ENCODE measurements at places on chromosomes 12 and 14.

- no peak for DNase-seq
Observed at GRCh38 chr14:92103363-92103989, 2.9 kb downstream of the ATXN3 start.

- DNase-seq: no peak
Observed at GRCh38 chr14:82725213-82725612, 1191.6 kb upstream of the SEL1L start.

DNA sequence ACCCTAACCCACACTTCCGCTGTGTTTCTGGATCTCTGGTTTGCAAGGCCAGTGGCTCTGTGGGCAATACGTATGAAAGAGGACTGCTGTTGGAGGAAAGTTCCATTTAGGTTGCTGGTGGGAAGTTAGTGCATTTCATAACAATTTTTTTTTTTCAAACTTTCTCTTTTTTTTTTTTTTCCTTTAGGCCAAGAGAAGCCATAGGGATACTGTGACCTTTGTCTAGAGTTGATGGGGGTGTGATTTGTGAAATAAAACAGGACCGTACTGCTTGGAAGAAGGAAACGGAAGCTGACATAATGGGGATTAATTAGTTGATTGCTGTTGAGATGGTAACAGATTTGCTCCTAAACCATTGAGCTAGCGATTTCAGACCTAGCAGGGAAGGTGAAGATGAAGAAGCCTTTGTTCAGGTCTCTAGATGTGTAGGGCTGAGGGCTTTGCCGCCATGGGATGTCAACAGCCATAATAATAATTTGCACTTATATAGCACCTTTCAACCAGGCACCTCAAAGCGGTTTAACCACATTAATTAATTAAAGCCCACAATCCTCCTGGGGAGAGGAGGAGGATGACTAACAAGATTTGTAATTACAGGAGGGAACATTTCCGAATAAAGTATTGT is 315.3 kb downstream of the ZFP36L1 start:
- no peak for DNase-seq

DNA sequence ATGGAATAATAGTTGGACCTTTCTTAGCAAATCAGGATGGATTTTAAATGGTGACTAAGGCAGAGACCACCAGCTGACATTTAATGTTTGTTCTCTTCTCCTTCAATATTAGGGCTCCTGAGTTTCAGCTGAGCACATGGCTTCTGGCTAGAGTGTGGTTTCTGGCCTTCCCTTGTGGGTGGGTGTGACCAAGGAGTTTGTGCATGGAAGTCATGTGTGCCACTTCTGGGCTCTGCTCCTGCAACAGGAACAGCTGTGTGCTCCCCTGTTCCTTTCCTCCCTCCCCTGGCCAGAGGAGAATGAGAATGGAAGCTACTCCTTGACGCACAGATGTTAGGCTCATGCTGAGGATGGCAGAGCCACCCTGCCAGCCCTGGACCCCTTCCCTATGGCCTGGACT is 44.2 kb downstream of the CCDC175 start:
- DNase-seq: no peak

DNA sequence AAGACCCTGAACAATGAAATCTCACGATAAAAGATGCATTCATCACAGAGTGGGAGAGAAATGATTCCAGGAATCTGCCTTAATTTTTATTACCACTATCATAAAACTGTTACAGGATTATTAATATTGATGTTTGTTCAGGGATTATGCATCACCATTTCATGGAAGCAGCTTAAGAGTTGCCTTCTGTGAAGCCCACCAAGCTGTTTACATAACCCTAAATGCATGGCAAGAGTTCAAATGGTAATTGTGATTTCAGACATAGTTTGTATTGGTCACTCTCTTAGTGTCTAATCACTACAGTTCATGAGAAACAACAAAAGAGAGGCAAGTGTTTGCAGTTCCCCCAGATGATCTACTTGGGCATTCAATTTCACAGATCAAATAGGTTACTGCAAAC is 527.7 kb downstream of the RPS29 start:
- DNase-seq: no peak

DNA sequence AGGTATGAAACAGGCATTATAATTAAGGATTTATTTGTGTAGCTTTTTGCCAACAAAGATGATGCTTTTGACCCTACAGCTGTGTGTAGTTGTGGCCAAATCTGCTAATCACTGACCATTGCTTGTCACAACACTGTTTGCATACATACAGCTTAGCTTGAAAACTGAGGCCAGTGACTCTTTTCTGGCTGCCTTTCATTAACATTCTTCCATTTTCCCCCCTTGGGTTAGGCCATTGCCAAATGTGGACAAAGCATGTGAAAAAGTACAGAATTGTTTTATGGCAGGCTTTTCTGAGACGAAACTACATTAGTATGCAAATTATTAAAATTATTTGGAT is 263.3 kb downstream of the SLC16A7 start:
- no peak for DNase-seq

DNA sequence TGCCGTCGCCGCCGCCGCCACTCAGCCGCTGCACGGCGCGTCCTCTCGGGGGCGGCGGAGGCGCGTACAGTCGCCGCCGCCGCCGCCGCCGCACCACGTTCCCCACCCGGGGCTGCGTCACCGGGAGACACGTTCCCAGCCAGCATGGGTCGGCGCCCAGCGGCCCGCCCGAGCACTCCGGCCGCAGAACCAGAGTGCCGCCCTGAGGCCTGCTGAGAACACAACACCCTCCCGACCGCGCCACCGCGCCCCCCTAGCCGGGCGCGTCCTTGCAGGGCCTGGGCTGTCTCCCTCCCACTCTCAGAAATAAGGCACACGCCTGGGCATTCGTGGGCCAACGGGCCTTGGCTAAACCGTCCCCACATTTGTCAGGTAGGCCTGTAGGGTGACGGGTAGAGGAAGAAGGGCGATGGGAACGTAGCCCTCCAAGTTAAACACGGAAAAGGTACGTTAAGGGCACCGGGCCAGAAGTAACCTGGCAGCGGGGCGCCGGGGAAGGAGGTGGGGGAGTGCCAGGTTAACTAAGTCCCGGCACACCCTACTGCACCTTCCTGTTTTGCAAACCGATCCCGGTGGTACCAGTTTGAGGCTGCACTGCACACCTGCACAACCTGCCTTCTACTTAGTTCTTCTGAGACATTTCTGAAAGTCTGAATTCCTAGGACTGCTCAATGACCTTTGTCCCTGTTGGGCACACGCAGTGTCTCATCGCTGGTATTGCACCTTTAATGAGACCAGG is at the start of gene MAP4K5:
Gene MAP4K5 (minus strand): TSS at position 68 of the 739 bp plus-strand sequence. CDS start 520 bp downstream, outside the sequence.
- peak; percentile 91 for DNase-seq

DNA sequence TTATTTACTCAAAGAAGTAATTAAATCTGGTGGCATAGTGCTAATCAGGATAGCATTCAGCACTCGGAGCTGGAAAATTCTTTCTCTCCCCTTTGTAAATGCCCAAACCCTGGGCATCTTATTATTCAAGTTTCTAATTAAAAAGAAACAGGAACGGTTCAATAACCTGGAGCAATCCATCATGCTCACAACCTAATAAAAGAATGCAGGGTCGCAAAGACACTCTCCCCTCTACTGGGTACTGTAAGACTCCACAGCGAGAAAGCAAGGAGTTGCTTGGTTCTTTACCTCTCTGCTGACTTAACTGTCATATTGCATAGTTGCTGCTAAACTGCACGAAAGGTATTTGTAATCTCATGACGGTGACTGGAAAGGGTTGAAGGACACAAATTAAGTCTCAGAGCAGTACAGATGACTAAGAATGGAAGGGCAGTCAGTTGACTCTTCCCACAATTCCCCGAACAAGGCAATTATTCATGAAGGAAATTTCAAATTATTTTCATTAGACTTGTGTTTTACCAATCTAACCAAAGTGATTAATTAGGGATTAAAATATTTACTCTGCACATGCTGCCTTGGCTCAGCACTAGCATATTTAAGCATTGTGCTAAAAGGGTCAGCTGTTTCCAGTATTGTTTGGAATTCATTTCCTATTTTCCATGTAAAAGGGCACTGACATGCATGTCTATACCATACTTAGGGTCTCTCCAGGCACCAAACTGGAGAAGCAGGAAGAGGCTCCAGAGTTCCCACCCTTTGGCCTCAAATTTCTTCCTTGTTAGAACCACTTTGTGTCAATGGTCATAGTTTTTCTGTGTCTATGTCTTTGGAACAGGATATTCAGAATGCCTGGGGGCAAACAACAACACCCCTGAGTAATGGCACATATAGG is 182.2 kb downstream of the EXOC5 start:
- DNase-seq: no peak

GRCh38 chr14:103897075-103897947 is 30.9 kb upstream of the TDRD9 start:
- no peak for DNase-seq

DNA sequence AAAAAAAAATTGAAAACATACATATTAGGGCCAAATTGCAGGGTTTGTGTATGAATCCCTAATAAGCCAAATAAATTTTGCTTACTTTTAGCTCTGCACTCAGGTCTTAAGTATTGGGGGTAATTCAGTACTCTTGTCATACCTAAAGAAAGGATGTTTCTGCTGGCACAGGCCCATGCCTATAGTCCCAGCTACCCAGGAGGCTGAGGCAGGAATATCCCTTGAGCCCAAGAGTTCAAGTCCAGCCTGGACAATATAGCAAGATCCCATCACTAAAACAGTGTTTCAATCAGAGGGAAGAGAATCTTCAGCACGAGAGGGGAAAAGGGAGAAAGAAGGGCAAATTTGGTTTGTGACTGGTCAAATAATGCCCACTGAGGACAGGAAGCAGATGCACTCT is 3.4 kb upstream of the GPR19 start:
- DNase-seq: no peak

- no peak for DNase-seq
Observed at GRCh38 chr12:52434081-52434733, at the start of gene KRT75. KRT75 (minus strand) TSS chr12:52434371; CDS start chr12:52434304, 67 bp downstream.

DNA sequence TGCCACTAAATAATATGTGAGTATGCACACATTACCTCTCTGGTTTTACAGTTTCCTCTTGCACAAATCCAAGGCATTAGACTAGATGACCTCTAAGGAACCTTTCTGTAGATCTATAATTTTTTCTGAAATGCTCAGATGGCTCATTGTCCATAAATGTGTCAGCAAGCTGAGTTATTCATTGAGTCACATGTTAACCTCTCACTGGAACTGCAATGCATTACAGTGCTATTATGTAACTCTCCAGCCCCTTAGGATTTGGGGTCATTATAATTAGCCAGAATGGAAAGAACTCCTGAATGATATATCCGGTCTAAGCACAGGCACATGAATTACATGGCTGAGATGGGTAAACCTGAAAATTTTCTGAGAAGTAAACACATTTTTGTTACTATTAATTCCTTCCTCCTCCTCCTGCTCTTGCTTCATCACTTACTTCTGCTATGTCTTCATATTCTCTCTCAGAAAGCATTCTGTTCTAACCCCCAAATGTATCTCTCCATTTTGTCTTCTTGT is 20.3 kb upstream of the DRAM1 start:
- no peak for DNase-seq

GRCh38 chr14:56304456-56304855 is 186.2 kb downstream of the PELI2 start:
- no peak for DNase-seq

DNA sequence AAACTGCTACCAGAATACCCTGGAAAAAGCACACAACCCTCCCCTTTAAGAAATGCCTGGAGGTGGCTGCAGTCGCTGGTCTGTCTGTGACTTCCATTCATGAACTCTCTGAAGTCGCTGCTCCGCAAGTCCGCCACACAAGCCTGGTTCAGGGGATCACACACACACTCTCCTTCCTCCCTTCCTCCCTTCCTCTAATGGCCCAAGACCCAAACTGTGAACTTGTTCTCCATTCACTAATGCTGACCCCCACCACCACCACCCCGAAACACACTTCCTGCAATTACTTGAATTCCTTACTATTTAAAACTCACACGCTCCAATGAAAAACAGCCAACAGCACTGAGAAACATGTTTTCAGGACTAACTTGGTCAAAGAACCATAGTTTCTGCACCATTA is 1.0 kb upstream of the LMO3 start:
- DNase-seq: no peak

- DNase-seq: no peak
Observed at GRCh38 chr14:99724196-99724891, 40.2 kb downstream of the CYP46A1 start.

GRCh38 chr14:95011445-95012006 is 145.8 kb downstream of the DICER1 start:
- no peak for DNase-seq

DNA sequence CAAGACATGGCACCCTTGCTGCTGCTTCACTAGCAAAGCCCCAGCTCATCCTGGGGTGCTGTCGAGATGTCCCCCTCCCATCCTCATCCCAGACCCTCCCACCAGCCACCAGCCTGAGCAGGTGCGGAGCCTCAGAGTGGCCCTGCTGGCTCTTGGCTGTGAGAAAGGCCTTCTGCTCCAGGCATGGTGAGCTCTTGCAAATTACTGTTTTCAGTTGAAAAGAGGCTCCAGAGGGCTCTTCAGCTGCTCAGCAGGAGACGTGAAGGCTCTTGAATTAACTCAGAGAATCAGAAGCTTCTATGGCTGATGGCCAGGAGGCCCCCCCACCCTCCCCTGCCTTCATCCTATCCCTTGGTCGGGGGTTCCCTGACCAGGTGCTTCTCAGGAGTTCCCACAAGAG is 44.1 kb downstream of the WSCD2 start:
- DNase-seq: no peak

DNA sequence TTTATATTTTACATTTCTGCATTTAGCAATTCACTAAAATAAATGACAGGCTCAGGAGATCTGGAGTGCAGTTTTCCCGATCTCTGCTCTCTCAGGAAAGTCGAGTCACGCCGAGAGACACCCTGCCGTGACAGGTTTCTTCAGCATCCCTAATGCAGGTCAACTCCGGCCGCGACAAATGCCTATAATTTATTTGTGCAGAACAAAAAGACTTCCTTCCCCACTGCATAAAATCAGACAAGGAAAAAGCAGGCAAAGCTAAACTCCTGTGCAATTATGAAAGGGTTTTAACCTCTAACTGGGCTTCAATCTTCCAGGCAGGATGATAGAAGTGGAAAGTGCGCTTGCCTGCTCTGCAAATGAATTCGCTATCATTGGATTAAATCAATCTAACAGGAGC is 28.1 kb downstream of the SPRING1 start:
- DNase-seq: no peak

DNA sequence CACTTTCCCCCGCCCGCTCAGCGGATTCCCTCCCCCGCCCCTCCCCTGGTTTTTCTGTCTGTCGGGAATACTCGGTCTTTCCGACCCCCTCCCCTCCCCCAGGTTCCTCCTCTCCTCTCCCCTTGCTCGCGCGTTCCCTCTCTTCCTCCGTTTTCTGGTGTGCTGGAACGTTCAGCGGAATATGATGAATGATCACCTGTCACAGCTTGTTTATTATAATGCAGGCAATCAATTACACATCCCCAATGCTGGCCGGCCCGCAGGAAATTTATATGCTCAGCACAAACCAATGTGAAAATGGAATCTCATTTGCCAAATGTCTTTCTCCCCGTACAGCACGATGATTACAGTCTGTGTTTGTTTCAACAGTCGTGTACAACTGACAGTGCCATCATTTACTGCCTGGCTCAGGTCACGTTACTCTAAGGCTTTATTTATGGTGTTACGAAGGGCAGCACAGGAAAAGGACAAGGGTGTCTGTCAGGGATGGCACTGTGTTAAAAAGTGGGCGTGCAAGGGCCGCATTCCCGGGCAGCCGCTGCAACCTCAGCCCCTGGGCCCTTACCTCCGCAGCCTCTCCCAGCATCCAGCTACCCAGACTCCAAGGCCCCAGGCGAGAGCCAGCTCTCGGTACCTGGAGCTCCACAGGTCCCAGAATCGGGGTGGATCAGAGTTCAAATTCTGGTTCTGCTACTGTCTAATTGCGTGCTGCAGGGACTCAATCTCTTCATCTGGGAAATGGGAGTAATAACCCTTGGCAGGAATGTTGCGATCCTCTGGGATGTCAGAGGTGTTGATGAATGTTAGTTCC is 24.7 kb upstream of the MAP1LC3B2 start:
- peak; percentile 40 for DNase-seq
